ENCODE measurements at places on chromosomes 7 and 10.
A peak's percentile ranks its signal among the peaks of the same experiment; 100 is the strongest.

- no peak for DNase-seq
Observed at GRCh38 chr7:111112439-111112838, 21.5 kb downstream of the LRRN3 start.

DNA sequence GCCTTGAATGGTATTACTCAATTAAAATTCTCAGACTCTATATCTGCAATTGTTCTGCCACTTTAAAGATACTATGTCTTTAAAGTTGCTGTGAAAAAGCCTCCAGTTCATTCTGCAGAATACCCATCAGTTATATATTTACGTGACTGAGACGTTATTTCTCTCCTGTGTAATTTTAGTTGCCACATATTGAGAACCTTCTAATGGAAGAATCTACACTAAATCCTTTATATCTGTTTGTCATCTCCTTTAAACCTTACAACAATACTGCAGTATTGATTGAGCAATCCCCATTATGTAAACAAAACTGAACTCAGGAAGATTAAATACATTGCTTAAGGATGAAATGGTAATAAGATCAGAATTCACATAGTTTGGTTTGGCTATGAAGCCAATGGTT, 30.0 kb downstream of the GPR141 start:
- no peak for DNase-seq

GRCh38 chr7:70673778-70674570, 458.0 kb upstream of the GALNT17 start:
- DNase-seq, result no peak

GRCh38 chr10:99530108-99531025, 2.4 kb upstream of the NKX2-3 start:
- DNase-seq, result no peak

DNA sequence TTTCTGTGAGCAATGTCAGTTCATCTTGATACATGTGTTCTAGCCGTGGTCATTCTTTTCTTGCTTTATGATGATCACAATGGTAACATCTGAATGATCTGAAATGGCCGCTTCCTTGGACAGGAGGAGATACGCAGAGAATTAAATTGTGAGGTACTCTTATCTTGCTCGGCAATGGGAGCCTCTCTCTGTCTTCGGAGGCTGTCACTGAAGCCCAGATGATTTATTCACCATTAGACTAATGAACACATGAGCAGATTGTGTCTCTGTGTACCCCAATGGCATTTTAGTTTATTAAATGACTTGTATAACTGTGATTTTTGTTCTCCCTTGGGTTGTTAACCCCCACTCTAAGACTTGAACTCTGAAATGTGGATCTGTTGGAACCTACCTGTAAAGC, 38.6 kb downstream of the RBM33 start:
- no peak for DNase-seq

DNA sequence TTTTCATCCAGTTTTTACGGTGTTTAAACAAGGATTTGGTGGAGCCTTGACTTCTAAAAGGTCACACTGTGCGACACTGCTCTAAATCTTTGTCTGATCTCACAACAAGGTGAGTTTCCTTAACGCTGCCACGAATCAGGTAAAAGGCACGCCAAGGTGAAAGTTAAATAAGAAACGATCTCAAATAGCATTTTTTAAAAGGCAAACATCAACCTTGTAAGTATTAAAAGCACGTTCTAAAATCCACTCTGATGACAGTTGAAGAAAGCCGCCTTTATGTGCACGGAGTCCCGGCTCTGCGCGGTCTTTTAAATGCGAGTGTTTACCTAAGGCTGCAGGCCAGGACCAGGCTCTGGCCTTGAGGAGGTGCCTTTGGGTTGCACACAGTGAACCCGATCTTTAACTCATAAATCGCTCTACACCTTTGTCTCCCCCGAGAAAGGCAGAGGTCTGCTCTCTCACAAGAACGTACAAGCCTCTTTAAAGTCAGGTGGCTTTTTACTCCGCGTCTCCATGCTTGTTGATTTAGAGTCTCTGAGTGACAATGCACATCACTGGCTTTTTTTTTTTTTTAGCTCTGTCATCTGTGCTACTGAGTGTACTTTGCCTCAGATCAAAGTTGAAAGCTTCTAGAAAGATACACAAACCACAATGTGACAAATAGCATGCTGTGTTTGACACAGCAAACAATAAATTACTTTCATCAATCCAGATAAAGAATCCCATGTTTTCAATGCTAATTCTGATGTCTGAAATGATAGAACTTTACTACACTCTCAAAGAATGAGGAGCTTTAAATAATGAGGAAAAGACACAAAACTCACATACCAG, 25.9 kb upstream of the RNF32 start:
- no peak for DNase-seq

DNA sequence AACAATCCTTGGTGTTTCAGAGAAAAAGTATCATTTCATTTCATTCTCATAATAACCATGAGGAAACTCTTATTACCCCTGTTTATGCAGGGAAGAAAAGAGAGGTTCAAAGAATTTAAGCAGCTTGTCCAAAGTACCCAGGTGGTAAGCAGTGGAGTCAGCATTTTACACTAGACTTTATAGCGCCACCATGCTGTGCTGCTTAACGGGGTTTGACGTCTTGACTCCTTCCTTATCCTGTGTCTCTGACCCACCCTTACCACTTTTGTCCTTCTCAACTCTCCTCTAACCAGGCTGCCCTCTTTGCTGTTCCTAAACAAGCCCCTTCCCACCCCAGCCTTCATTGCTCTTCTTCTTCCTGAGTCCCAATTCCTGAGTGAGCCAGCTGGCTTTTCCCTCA, 117.0 kb upstream of the AHR start:
- DNase-seq, result no peak

DNA sequence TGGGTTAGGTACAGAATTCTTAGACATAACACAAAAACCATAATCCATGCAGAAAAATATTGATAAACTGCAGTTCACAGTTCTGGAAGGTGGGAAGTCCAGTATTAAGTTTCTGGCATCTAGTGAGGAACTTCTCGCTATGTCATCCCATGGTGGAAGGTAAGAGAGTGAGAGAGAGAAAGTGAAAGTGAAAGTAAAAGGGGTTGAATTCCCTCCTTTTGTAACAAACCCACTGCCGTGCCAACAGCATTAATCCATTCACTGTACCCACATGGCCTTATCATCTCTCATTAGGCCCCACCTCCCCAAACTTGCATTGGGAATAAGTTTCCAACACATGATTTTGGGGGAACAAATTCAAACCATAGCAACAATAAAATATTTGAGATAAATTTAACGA, 17.1 kb downstream of the ZNF485 start:
- DNase-seq, result no peak

GRCh38 chr10:90412582-90412981, 445.3 kb downstream of the HTR7 start:
- DNase-seq, result no peak

- DNase-seq, result no peak
Observed at GRCh38 chr7:34931739-34932138, 105.5 kb downstream of the DPY19L1 start.

DNA sequence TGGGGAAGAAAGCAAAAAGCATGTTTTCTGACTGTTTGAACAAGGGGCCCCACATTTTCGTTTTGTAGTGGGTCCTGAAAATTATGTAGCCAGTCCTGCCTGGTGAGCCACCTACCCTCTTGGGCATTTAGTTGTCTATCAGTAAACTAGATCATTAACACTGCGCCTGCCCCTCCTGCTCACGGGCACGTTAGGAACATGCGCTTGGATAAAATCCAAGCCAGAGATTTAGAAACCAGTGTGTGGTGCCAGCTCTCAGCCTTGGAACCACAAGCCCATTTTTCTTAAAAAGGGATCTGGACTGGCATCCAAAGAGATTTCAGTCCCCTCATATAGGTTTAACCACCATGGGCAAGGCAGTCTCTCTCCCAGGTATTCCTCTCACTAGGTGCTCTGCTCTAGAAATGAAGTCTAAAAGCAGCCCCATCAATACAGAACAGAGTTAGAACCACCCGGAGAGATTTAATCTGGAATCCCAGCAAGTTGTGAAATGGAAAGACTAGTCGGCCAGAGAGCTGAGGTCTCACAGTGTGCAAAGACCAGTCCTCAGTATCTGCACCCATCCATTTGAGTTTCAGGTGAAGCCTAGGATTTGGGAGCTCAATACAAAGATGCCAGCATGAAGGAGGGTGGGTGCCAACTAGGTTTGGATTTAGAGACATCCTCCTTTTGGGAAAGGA, 123.9 kb upstream of the TCF7L2 start:
- DNase-seq, result no peak

DNA sequence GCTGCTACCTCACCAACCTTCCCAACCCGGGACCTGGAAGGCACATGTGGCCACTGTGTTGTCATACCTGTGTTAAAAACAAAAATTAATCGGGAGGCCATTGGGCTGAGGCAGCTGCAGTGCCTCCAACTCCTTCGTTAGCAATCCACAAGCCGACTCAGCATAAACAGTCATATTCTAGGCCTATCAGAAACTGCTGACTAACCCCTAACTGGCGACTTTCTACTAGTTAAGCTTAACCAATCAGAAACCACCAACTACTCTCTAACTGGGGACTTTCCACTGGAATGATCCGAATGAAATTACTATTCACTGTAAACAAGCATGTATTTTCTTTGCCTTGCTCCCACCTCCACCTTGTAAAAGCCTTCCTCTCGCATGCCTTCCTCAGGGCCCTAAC, 14.1 kb upstream of the TMEM72 start:
- DNase-seq, result no peak

DNA sequence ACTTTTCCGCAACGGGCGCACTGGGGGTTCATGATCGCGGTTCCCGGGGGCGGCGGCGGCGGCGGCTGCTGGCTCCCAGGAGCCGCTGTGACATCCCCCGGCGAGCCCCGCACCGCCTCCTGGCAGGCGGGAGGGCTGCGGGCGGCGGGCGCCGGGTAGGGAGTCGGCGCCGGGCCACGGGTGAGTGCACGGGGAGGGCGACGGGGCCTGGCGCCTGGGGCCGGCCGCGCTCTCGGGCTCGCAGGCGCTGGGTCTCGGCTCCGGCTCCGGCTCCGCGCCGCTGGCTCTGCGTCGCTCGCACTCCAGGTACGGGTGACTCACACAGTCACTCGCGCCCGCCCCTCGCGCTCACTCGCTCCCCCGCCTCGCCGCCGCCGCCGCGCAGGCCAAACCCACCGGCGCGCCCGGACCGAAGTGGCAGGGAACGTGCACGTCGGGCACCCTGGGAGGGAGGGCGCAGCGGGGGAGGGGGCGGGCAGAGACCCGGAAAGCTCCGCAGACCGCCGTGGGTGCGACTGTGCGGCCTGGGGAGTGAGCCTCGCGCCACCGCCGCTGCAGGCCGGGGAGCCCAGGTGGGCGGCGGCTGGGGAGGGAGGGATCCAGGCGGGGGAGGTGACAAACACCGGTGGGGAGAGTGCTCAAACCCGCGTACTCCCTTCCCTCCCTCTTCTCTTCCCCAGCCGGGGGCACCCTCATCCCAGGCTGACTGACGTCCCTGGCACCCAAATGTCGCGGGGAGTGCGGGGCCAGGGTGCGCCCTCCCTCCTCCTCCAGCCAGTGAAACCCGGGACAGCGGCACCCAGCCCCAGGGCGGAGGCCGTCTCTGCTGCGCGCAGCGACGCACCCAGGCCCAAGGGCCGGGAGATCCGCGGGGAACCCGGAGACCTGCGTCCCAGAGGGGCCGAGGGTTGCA, 276.9 kb upstream of the NEBL start:
- peak; percentile 14 for DNase-seq

- DNase-seq, result no peak
Observed at GRCh38 chr7:23925088-23925487, 215.1 kb downstream of the STK31 start.

- no peak for DNase-seq
Observed at GRCh38 chr10:113939212-113939860, 84.9 kb downstream of the NHLRC2 start.

GRCh38 chr7:146661435-146661834, 544.8 kb downstream of the CNTNAP2 start:
- DNase-seq, result no peak

GRCh38 chr7:37031571-37032257, 307.4 kb upstream of the AOAH start:
- peak; percentile 65 for DNase-seq

GRCh38 chr10:78406648-78407008, 373.0 kb downstream of the RPS24 start:
- no peak for DNase-seq

- DNase-seq, result no peak
Observed at GRCh38 chr10:48651293-48651692, 33.4 kb upstream of the WDFY4 start.

DNA sequence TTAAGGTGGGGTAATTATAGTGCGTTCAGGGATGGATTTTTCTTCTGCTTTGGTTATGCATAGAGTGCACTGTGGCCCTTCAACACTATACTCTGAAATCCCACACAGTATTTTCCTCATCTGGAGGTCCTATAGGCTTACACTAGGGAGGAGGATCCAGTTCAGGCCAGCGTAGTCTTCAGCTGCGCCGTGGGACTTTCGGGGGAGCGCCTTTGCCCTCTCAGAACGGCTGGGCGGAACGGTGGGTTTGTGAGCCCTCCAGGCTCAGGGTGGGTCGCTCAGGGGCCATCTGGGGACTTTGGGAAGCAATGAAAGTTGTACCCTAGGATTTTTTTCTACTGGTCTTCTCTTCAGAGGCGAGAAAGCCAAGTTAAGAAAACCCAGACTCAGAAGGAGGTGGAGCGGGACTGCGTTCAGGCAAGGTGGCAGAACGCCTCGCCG, 652 bp upstream of the VPS26A start:
- no peak for DNase-seq

DNA sequence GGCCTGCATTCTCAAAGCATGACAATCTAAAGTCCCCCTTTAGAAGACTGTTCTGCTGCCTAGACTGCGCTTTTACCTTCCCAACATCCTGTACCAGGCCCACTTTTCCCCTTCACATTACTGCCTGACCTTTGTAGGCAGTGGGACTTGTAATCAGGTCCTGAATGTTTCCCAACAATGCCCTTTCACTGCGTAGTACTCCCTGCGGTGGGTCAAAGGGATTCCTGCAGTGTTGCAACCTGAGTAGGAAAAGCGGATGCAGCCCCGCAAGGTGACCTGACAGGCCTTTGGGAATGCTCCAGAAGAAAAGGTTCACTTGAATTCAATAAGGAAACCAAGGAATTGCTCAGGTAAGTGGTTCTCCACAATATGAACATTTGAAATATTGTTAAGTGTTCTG, 4.9 kb upstream of the TCAF1 start:
- no peak for DNase-seq

DNA sequence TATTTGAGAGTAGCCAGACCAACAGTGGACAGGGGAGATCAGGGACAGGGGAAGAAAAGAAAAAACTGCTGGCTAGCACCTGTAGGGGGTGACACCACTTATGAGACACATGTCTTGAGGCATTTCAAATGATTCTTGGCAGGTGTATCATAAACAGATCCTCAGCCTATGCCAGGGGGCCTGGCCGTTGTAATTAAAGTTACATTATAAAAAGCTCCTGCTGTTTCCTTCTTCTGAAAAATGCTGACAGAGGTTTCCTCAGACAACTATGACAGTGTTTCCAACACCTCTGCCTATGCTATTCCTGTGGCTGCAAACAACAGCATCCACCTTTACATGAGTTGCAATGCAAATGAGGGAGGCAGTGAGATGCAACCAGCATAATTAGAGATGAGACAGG, 281.0 kb upstream of the PTER start:
- DNase-seq, result no peak

GRCh38 chr10:122236690-122237306, 34.3 kb upstream of the BTBD16 start:
- DNase-seq, result no peak
